Activated CD4-positive, alpha-beta T cell treated with anti-CD3 and anti-CD28 coated beads, Interleukin-2, amount 10 ng/mL, durations not matched to agents 7 days and 5 days (primary cell): ENCODE measurements at places on chromosomes 7 and 10.

- no peak for DNase-seq
Measured at GRCh38 chr10:95350830-95351228, 60.0 kb upstream of the PDLIM1 start.

DNA sequence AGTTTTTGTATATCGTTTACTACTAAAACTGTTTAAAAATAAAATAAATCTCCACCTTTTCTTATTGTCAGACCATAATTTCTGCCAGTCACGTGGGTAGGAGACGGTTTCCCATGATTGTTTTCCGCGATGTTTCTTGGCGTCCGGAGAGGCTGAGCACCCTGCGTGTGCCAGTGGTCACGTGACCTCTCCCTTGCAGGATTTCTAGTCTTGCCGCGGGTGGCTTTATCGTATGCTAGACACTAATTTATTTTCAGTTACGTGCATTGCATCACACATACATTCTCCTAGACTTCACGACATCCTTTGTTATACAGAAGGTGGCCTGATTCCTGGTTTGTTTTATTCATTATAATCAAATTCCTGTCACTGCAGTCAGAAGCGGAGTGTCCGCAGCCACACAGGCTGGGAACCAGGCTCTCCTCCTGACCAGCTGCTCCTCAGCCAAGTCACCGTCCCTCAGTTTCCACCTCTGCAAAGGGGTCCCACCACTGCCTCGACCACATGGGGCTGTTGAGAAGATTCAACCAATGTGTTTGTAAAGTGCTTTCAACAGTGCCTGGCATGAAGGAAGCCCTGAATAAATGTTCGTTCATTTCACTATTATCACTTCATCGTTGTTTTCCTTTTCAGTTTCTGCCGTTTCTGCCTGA, 203.2 kb upstream of the PPP2R2D start:
- DNase-seq = no peak

- DNase-seq = no peak
Measured at GRCh38 chr10:73791871-73792400, 6.5 kb downstream of the ZSWIM8 start.

DNA sequence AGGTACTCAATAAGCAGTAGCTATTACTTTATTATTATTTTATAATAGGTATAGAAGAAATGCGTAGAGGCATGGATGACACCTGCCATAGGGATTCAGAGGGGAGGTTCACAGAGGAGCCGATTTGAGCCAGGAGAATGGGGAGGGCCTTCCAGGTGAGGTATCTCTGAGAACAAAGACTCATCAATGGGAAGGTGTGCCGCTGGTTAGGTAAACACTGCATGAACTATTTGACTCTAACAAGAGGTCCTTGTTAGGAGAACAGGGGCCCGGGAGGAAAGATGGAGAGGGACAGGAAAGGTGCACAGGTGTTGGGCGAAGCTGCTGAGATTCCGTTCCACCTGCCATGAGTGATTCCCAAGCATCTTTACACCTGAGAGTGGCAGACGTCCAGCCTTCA, 41.8 kb upstream of the TMEM273 start:
- DNase-seq = no peak

GRCh38 chr7:101517304-101517703, 111.8 kb downstream of the MYL10 start:
- DNase-seq = no peak

DNA sequence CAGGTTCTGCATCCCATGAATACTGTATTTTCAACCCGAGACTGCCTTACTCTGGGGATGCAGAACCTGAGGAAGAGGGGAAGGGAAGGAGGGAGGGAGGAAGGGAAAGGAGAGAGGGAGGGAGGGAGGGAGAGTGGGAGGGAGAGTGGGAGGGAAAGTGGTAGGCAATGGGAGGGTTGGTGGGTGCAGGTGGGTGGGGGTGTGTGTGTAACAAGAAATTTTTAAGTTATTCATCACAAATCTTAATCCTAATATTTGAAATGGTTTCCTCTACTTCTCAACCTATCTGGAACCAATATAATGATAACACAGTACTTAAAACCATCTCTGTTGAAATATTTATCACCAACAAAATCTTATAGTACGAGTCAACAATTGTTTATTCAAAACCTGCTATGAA, 68.0 kb downstream of the PDSS1 start:
- no peak for DNase-seq

DNA sequence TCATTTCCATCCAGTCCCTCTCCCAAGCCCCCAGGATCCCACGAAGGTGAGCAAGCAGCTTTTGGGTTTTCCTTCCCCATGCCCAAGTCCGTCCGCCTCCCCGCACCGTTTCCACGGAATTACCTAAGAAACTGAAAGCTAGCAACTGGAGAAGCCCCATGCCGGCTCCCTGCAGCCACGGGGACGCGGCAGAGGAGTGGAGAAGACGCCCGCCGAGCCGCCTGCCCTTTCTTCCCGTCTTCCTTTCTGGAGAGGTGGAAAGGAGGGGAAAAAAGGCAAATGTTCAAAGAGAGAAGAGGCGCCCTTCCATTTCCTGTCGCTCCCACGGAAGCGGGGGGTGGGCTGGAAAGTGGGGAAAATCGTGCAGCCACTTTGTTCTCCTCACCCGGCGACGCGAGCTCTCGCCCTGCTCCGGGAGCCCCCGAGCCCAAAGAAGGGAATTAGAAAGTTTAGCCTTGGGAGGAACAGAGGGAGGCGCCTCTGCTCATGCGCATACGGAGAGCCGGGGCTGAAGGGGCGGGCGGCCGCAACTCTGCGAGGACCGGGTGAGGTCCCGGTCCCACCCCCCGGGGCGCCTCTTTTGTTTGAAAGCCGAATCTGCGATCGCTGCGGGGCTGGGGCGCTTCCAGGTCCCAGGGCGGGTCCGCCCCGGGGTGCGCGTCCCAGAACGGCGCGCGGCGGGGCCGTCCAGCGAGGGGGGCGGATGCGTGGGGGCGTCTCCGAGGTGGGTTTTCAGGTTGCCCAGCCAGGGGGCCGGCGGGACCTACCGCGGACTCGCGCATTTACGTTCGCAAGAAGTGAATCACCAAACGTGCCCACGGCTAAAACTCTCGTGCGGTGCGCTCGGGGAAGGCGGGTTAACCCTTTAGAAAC, at the start of gene LAMB1:
Gene LAMB1, minus strand, starts transcription at position 436 of the 873 bp plus-strand sequence. Its CDS starts 276 bp downstream, at position 160.
- DNase-seq = no peak

- peak; percentile 77 for DNase-seq
Measured at GRCh38 chr10:118720685-118721538, 33.9 kb downstream of the CACUL1 start.

DNA sequence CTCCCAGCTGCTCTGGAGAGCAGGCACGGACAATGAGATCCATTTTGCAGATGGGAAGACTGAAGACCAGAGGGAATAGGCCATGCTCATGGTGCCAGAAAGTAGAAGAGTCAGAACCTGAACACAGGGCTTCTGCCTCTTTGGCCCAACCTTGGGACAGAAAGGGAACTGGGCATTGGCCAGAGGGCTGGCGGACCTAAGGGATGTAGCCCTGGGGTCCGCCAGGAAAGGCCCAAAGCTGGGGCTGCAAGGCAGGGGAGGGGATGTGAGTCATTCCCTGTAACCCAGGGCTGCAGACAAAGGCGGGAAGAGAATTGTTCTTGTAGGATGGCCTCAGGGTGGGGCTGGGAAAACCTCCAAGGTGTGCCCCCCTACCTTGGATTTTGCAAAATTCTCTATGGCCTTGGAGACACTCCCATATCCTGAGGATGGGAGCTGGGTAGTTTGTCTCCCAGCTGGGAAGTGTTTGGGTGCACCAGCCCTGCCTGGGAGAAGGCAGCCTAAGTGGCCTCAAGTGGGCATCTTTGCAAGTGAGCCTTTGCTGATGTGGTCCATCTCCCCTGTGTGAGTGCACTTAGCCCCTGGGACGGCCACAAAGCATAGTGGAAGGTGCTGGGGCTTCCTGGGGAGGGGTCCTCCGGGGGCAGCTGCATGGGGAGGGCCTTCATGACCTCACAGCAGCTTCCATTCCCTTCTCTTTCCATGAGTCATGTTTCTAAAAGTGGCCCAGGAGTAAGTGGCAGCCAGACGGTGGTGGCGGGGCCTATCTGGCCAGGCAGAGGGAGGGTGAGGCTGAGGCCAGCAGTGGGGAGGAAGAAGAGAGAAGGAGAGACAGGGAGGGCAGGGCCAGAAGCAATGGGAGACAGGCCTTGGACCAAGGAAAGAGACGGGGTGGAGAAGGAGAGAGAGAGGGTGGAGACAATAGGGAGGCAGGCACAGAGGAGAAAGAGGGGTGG, 9.2 kb downstream of the AQP1 start:
- DNase-seq = no peak

- DNase-seq = no peak
Measured at GRCh38 chr7:71267734-71268469, 136.0 kb downstream of the GALNT17 start.
